ENCODE measurements at places on chromosomes 1 and 21.

DNA sequence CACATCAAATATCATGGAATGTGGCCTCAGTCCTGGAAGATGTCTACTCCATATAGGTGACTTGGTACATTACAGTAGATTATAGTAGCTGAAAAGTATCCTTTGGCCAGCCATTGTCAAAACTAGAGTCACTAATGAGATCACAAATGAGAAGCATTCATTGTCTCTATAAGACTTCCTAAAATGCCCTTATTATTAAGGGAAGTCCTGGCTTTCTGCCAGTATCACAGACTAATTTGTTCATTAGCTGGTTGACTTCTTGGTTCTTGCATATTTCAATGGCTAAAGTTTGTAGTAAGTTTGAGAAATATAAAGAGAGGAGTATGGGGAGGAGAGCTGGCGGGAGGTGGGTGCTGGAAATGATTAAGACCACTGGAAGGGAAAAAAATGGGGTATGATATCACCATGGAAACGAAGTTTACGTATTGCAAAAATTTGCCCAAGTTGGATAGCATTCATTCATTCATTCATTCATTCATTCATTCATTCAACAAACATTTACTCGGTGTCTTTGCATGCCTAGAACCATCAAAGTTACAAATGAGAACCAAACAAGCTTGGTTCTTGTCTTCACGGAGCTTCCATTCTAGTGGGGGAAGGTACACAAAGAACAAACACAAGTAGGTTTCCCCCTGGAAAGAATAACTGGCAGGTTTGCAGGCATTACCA, 11.7 kb upstream of the B3GALNT2 start:
- DNase-seq = no peak

DNA sequence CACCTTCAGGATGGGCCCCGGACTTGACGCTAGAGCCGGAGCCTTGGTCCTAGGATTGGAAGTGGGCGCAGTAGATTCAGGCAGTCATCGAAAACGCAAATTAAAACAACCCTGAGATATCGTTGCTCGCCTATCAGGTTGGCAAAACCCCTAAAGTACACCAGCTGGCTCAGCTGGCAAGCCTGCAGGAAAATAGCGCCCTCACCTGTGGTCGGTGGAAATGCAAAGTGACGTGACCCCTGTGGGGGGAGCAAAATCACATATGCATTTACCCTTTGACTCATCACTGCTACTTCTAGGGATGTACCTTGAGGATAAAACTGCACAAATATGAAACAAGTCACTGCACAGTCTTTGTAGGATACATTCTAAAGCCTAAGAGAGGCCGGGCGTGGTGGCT, 170.3 kb upstream of the TMEM51 start:
- no peak for DNase-seq

GRCh38 chr1:25006770-25007169, 76.7 kb upstream of the RUNX3 start:
- no peak for DNase-seq

DNA sequence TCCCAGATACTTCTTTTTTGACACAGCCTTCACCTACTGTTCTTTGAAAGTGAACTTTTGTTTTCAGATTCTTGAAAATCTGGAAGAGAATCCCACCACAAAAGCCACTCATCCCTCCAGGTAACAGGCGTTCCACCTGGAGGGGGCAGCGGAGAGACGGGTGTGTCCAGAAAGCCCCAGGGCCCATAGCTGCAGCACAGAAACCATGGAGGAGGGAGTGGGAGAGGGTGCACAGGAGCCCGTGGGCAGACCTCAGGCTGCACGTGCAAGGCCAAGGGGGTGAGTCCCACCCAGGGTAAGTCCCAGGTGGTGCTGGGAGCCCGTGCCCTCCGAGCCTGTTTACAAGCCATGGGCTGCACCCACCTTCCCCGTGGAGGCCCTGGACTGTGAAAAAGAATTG, 86.5 kb downstream of the PSMG1 start:
- no peak for DNase-seq

DNA sequence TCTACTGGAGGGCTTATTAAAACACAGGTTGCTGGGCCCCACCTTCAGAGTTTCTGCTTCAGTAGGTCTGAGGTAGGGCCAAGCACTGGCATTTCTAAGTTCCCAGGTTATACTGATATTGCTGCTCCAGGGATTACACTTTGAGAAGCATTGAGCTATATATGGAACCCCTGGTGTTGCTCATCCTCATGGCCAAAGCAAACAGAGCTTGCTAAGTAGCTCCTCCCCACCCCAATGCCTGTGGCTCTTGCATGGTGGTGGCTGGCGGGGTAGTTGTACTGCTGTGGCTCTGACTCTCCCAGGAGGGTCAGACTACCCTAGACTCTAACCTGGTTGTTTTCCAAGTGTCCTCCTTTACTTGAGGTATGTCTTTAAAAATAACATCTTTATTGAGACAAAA, 143.6 kb downstream of the SPATA46 start:
- DNase-seq = no peak

All from stimulated activated CD4-positive, alpha-beta T cell treated with anti-CD3 and anti-CD28 coated beads, TNF-alpha, amount 100 ng/mL, for 1 hour (primary cell).